Hematopoietic multipotent progenitor cell (in vitro differentiated cells): ENCODE measurements at places on chromosomes 1 and 21. TPM values are rescaled to one million over a fixed set of nuclear protein-coding genes. Genes with fewer than 3 reads are reported as not detected.

DNA sequence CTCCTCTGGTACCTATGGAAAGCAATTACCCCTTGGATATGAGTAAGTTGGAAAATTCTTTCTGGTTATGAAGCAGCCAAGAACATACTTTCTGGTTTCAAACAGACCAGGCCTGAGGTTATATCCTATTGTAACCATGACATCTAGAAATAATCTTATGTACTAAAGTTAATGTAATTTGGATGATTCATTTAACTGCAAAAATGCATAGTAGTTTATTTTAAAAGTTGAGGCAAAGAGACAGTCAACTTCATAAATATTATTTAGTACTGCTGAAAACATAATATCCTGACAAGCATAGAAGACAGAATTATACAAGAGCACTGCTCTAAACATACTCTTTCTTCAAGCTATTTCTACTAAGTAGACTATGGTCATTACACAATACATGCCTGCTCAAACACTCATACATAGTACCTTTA is 25.5 kb downstream of the ODF2L start:
- DNase-seq = no peak

ARID1A gene
- 126 TPM for total RNA-seq

NOS1AP gene
- under 0.01 TPM for total RNA-seq

- DNase-seq = no peak
These were observed 5.7 kb downstream of the TAL1 start for GRCh38 chr1:47226121-47226838.

GRCh38 chr1:19339214-19339861 is 27.2 kb downstream of the SLC66A1 start:
- DNase-seq = no peak
